ENCODE measurements at places on chromosomes 13 and 19. TPM values are rescaled to one million over a fixed set of nuclear protein-coding genes. Genes with fewer than 3 reads are reported as not detected.

LILRB3 gene
- total RNA-seq: not detected

C1QTNF9B gene
- not detected for total RNA-seq

RNF17 gene
- total RNA-seq: not detected

NFKBIB gene
- total RNA-seq: 16.9 TPM

CCDC61 gene
- 9.5 TPM for total RNA-seq
